Right cardiac atrium (tissue), 5 donors: ENCODE measurements at places on chromosomes 3 and 15. TPM values are rescaled to one million over a fixed set of nuclear protein-coding genes. Genes with fewer than 3 reads are reported as not detected.

The GPR160 gene
- 0.74 TPM for total RNA-seq

The COMMD4 gene
- 39.3 TPM for total RNA-seq

The PP2D1 gene
- not detected for total RNA-seq

- DNase-seq = no peak
Observed at GRCh38 chr15:78007211-78007931, 70.1 kb downstream of the TBC1D2B start.

- no peak for DNase-seq
Observed at GRCh38 chr3:43071313-43071893, 34.5 kb downstream of the POMGNT2 start.

The WDR76 gene
- total RNA-seq = 3.1 TPM

GRCh38 chr3:181699171-181699903 lies 12.4 kb upstream of the SOX2 start:
- no peak for DNase-seq

The HTR3E gene
- not detected for total RNA-seq

GRCh38 chr15:29645841-29646240 lies 176.4 kb downstream of the TJP1 start:
- no peak for DNase-seq

The GP9 gene
- not detected for total RNA-seq

- DNase-seq = no peak
Observed at GRCh38 chr3:168495270-168495669, 399.5 kb upstream of the GOLIM4 start.

The P2RY1 gene
- total RNA-seq = 7.6 TPM

DNA sequence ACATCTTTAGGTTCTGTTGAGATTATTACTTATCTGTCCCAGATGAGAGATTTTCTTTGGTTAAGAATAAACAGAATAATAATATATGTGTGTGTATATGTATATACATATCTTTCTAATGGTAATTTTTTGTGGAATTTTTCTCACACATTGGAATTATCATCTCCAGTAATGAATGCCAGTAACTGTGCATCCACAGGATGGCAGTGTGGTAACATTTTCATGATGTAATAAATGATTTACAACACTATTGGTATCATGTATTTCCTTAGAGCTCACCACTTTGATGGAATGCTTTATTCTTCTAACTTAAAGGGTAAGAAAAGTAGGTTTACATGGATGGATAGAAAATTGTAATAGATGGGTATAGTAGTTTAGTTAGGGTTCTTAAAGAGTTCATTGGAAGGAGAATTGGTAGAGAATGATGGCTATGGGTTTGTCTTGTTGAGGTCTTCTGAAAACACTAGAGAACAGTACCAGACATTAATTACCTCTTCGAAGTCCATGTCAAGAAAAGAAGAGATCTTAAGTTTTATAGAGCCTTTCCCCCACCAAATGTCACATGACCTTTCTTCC lies 78.1 kb downstream of the STT3B start:
- DNase-seq = no peak

- no peak for DNase-seq
Observed at GRCh38 chr3:61913701-61914100, 352.3 kb downstream of the PTPRG start.

DNA sequence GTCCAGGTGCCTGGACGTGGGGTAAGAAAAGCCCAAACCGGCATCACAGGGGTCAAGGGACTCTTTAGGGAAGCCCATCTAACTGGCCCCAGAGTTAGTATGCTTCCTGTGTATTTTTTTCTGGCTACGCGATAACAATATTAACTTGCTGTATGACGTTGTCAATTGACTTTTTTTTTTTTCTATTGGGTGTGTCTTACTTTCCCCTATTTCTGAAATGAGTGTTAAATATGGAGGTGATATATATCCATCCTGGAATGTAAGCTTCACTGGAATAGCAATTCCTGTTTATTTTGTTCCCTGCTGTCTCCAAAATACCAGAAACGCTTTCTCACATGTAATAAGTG lies 598 bp upstream of the GMNC start:
- no peak for DNase-seq

GRCh38 chr3:15860014-15860934 lies 62.5 kb upstream of the ANKRD28 start:
- DNase-seq = peak; percentile 60

DNA sequence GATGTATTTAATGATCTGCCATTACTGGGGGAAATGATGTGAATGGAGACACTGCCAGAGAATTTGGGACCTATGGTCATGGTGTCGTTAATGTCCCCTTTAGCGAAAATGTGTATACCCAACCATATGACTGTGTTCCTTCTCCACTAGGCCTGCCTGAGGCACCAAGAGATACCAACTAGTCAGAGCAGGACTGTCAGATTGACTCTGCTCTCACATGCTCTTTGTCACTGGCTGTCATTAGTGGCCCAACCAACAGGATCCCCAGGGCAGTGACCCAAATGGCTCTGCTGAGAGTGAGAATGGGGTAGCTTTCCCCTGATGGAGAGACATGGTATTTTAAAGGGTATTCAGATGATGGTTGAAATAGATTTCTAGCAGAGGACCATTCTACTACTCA lies 2.8 kb downstream of the TAGLN3 start:
- DNase-seq = no peak

The OPA1 gene
- total RNA-seq = 79.2 TPM

DNA sequence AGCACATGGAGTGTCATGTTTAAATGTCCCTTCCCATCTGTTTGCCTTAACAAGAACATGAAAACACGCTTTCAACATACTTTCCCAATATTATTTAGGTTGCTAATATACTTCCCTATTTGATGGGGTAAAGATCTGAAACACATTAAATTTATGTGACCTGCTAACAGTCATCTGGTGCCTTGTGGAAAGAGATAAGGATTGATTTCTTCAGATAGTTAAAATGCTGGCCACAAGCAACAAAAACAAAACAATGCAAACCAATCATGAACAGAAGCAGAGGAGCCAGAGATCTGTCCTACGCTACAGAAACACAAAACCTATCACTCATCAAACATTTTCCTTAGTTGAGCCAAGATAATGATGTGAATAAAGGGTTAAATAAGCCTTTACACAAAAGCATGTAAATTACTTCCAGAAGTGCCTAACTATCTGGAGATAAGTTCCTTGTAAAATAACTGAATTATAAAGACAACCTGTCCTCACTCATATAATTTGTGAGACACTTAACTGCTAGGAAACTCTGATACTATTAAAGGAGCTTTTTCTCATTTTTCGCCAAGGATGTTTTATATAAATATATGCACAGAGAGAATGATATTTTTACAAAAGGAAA lies 109.9 kb downstream of the NSUN3 start:
- DNase-seq = no peak

The SLC6A1 gene
- 3.3 TPM for total RNA-seq

GRCh38 chr3:185069037-185070030 lies 83.5 kb downstream of the C3orf70 start:
- no peak for DNase-seq
